ENCODE measurements at places on chromosomes 12 and 14.

- DNase-seq: no peak
Measured at GRCh38 chr12:65879878-65880277, 55.6 kb downstream of the HMGA2 start.

GRCh38 chr14:41925409-41925808, 318.7 kb downstream of the LRFN5 start:
- no peak for DNase-seq

- DNase-seq: no peak
Measured at GRCh38 chr12:1130164-1130563, 139.1 kb downstream of the ERC1 start.

DNA sequence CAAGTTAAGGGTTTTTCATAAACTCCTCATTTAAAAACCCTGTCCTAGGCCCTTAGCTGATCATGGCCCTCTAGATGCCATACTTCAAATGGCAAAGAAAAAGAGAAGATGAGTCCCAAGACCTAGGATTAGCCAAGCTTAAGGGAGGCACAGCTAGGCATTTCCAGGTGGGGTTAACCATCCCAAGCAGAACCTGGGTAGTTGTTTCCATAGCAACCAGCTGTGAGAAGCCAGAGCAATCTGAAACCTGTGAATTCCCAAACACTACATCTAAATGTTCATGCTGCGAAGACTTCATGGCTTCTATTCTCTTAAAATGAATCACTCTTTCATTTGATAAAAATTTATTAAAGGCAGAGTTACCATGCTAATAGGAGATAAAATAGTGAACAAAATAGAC, 372.9 kb downstream of the C12orf50 start:
- no peak for DNase-seq

DNA sequence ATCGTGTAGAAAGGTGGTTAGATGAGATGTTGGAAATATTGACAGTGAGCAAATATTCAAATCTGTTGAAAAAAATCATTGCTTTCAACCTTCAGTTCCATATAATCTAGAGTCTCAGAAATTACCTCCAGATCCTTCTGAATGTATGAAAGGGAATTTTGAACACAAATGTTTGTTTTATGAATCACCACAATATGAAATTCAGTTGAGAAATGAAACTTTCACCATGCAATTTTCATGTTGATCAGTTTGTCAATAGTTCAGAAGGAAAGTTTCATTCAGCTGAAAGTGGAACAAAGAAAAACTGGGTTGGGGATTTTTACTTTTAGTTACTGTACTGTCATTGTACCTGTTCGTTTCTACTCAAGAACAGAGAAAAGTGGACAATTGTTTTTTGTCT, 953.6 kb downstream of the SLC6A15 start:
- no peak for DNase-seq

GRCh38 chr14:69481815-69482568, 2.5 kb upstream of the PLEKHD1 start:
- DNase-seq: no peak

DNA sequence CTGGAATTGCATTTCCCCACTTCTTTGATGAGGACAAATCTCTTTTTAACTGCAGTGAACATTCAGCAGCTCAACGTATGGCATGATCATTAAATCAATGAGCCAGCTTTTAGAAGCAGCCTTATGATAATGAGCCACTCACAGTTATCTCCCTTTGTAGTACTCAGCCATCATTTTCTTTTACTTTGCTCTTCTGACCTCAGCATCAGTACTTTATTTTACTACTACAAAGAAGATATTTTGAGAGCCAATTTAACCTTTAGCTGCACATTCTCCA, 250.0 kb upstream of the CLEC14A start:
- no peak for DNase-seq

GRCh38 chr12:27906658-27907473, 65.7 kb downstream of the PTHLH start:
- DNase-seq: no peak

DNA sequence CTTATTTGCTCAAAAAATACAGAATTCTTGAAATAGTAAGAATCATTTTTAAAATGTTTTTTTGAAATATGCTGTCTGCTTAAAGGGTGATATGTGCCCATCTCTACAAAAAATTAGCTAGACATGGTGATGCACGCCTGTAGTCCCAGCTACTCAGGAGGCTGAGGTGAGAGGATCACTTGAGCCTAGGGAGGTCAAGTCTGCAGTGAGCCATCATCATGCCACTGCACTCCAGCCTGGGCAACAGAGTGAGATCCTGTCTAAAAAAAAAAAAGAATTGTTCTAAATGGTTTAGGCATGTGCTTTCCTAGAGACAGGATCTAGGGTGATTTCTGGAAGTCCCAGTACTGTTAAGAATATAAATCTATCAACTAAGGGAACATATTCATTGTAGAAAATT, 75.6 kb upstream of the HECTD1 start:
- no peak for DNase-seq

DNA sequence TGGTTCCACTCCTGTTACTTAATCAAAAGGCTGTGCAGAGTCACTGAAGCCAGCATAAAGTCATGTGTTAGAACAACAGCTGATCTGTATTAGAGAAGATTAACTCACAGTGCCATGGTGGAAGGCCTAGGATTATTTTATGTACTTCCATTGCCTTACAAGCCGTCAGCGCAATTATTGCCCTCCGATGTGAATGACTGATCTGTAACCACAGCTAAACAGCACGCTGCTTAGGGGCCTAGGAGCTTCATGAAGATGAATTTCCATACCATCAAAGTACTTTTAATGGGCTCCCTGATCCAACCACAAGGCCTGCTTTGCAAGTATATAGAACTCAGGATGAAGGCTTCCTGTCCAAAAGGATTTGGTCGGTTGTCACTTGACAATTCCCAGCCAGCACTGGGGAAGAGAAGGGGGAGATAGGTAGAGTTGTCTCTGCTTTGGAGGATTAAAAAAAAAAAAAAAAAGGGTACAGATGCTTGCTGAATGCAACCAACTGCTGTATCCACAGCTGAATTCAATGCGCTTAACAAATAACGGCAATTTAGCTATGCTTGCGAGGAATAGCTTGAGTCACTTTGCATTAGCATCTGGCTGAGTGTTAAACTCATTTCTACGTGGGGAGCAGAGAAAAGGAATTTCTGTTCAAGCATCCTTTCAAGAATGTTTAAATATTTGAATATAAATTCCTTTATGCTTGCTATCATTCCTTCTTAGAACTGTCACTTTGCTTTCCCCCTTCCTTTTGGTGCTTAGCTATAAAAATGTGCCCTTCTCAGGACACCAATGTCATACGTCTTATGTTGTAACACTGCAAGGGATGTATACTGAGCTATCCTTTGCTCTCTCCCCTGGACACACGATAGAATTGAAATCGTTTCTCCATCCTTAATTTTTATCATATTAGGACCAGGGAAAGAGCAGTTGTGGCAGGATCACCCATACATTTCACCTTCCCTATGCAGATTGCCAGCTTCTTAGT, 387.8 kb downstream of the SOX5 start:
- no peak for DNase-seq

DNA sequence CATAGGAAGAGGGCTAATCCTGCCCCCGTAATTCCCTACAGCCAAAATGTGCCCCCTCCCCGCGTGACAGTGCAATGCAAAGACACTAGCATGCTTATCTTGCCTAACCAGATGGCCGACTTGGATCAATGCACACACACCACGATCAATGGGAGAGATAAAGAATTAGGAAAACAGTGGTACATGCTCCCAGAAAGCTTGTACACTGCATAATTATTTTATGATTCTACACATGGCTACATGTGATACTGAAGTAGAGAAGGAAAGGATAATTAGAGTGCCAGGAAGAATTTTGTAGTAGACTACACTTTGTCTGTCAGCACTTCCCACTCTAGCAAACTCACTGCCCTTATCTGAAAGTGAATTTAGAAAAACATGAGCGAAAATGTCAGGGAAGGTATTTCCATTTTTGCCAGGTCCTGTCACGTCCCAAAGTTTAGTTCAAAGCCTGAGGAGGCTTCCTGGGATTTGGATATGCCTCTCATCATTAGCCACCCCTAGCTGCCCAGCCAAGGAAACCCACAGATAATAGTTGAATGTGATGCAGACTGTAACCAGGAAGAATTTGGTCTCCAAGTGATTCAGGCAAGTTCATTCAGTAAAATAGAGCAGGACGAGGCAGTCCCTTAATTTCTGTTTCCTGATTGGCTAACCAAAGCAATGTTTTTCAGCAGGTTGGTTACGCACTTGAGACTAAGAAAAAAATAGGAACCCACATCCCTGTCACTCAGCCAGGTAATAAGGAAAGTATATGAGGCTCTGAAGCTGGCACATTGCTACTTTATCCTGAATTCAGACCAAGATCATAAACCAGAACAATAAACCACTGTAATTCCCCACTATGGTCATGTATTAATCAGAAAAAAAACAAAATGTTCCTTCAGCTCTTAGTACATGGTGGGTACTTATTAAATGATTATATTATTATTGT, 199.6 kb upstream of the OTX2 start:
- no peak for DNase-seq

GRCh38 chr14:86501611-86502010, 971.7 kb downstream of the FLRT2 start:
- no peak for DNase-seq

DNA sequence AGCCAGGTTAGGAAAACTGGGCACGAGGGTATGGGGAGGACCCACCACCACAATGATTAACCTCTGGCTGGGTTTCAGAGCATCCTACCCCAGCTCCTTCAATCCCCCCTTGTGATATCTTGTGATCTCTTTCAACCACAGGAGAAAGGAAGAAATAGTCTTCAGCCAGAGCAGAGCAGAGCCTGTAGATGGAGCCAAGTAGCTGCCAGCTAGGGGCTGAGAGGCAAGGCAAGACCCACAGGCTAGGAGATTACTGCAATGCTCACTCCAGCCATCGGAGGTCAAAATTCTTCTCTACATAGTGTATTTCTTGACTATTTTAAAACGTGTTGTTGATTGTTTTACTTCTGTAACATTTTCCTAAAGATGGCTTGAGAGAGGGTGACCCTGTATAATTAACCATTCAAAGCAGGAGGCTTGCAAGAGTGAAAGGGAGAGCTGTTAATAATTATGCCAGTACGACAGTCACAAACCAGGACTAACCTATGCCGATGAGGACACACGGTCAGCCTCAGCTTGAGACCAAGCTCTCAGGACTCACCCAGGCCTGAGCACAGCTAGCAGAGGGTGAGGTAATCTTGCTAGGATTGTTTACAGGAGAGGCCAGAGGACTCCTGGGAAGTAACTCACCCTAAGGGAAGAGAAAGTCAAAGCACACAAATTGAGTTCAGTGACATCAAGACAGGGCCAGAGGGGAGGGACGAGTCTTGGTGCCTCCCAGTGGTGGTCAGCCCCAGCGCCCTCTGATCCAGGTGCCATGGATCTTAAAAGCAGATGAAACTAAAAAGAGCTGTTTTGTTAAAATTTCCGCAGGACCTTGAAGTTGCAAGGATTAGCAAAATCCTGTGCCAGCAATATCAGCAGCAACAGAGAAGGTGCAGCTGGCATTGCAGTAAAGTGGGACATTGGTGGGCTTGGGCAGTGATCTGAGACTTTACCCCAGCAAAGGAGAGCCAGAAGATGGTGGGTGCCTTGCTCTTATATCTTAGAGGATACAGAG, 29.8 kb upstream of the CDKN3 start:
- DNase-seq: peak; percentile 9

Data from activated CD4-positive, alpha-beta T cell treated with anti-CD3 and anti-CD28 coated beads, Interleukin-2, amount 50 U/mL, for 1 hour (primary cell).